ENCODE measurements at places on chromosomes 3 and 15.

GRCh38 chr3:152835601-152836102 is 721 bp downstream of the P2RY1 start:
- DNase-seq: peak; percentile 2

DNA sequence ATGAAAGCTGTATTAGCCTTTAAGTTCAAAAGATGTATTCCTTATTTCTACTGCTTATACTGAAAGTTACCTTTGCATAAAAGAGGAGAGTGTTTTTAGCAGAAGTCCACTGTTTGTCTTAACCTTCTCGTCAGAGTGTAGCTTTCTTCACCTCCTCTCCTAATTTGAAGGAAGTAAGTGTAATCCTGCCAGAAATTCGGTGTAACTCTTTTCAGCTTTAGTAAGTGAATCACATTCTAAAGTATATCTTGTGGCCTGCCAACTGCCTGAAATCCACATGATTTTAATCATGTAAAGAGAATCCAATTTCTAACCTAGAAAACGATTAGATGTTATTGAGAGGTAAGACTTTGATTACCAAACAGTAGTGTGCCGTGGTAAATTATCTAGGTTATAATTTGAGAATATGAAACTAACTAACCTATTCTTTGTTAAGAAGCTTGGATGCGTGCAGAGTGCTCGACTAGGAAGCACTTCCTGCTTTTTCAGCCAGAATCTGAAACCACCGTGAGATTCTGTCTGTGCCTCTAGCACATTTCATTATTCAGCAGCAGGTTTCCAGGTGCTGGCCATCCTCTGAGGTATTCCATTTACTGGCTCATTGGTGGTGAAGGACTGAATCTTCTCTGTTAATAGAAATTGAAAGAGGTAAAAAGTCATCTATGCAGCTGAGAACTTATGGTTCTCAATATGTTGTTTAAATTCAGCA is 7.5 kb downstream of the GYG1 start:
- DNase-seq: no peak

GRCh38 chr3:116524453-116525210 is 79.3 kb upstream of the LSAMP start:
- DNase-seq: no peak

DNA sequence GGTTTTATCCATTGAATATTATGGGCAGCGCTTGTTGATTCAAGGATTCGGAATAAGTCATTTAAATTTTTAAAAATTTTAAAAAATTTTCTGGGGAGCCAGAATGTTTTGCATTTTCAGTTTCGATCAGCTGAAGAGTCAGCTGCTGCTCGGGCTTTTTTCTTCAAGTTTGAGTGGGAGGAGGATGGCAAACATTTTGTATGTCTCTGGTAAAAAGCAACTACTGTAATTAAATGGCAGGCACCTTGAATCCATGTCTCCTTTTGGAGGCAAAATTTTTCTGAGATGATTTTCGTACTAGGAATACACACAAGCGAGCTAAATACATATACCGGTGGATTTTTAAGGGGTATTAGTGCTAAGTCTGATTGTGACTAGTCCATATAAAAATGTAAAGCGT is 612 bp downstream of the C3orf38 start:
- DNase-seq: no peak

DNA sequence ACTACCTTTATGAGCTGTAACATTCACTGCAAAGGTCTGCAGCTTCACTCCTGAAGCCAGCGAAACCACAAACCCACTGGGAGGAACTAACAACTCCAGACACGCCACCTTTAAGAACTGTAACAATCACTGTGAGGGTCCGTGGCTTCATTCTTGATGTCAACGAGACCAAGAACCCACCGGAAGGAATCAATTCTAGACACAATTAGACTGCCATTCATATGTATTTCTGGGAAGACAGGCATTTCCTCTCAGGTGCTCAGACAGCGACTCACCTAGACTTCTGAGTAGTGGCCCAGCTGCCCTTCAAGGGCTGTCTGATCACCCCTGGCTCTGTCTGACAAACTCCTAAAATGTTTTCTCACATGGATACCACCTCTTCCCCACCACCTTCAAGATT is 506.8 kb downstream of the PDCD6IP start:
- no peak for DNase-seq

DNA sequence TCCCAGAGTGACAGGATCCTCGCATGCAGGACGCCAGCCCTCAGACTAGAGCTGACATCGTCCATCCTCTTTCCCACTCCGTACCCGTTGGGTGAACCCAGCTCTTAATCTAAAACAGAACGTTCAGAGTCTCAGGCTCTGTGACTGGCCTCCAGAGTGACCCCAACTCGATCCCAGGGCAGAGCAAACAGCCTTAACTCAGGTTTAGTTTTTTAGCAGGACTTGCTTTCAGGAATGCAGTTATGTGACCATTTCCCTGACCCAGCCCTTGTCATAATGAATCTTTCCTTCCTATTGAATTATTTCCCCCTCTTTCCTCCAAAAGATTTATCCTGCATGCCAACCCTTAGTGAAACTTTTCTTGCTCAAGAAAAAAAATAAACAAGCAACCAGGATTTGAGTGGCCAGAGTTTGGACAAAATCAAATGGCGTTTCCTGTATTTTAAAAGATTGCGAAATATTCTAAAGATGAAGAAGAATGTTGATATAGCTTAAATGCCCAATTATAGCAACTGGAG is 47.8 kb upstream of the RARB start:
- DNase-seq: no peak
